Vagina (tissue), 2 donors: ENCODE measurements at places on chromosomes 2 and 18.

DNA sequence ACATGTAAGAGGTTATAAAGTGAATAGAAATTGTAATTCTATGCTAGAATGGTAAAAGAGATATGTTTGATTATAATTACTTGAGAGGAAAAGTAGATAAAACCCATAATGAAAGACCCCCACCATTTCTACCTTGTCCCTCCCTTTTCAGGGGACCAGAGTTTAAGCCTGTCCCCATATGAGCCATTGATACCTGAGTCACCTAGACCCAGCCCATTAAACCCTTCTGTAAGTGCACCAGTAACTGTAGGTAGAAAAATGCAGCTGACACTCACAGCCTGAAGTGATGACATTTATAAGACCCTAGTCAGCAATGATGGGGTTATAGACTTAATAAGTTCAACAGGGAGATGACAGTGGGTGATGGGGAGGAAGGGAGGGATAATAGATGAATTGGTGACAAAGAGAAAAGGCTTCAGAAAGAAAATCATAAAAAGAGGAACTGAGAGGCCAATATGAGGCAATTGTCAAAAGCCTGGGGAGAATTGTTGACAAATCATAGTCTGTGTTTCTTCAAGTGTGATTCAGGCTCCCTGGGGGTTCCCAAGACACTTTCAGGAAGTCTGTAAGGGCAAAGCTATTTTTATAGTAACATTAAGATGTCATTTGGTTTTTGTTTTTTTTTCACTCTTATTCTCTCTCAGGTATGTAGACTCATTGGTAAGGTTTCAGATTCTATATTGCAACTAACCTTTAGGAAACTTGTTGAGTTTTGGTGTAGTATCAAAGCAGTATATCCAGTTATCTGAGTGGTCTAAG lies 544.2 kb downstream of the SATB2 start:
- no peak overlapping the region for H3K4me3 ChIP-seq
- H3K27me3 ChIP-seq = no peaks in the 10 kb centered on the region
- no peaks in the 10 kb centered on the region for H3K36me3 ChIP-seq
- DNase-seq = no peak

- no peaks in the 10 kb centered on the region for H3K4me1 ChIP-seq
- no peaks in the 10 kb centered on the region for H3K27me3 ChIP-seq
- H3K27ac ChIP-seq = no peak overlapping the region
- no peaks in the 10 kb centered on the region for H3K36me3 ChIP-seq
These were observed 955.4 kb upstream of the FANCL start for GRCh38 chr2:59196491-59196890.

DNA sequence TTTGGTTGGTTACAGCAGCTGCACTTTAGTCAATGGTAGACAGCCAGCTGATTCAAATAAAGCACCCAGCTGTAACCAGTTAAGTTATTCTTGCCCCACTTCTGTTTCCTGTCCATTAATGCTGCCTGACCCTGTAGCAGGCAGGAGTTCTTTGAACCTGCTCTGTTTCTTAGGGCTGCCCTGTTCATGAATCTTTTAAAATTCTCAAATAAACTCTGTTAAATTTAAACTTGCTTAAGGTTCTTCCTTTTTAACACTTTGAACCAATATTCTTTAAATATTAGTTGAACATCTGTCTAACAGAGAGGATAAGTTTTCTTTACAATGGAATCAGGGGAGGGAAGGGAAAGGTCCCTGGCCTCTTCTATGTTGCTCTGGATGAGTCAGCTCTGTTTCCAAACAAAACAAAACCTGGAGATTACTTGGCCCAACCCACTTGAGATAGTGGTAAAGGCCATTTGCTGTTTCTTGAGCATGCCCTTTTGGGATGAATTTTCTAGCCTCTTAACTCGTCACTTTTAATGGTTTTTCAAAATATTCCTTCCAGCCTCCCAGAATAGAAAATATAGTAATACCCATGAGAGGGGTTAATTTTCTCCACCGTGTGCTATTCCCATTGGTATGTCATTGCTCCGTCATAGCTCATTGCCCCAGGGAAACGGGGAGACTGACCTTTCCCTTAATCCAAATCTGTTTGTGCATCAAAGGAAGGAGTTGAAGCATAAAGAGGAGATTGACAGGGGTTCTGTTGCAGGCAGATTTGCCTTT lies 112.1 kb upstream of the FHL2 start:
- H3K36me3 ChIP-seq = no peaks in the 10 kb centered on the region
- no peaks in the 10 kb centered on the region for H3K27me3 ChIP-seq
- H3K4me3 ChIP-seq = no peak overlapping the region
- H3K4me1 ChIP-seq = peaks cover 2% of the 10 kb centered on the region
- no peak overlapping the region for H3K27ac ChIP-seq

GRCh38 chr2:198441246-198441645 lies 636.9 kb downstream of the PLCL1 start:
- no peaks in the 10 kb centered on the region for H3K36me3 ChIP-seq
- no peaks in the 10 kb centered on the region for H3K27me3 ChIP-seq
- H3K4me3 ChIP-seq = no peak overlapping the region
- DNase-seq = no peak
- H3K4me1 ChIP-seq = no peaks in the 10 kb centered on the region

DNA sequence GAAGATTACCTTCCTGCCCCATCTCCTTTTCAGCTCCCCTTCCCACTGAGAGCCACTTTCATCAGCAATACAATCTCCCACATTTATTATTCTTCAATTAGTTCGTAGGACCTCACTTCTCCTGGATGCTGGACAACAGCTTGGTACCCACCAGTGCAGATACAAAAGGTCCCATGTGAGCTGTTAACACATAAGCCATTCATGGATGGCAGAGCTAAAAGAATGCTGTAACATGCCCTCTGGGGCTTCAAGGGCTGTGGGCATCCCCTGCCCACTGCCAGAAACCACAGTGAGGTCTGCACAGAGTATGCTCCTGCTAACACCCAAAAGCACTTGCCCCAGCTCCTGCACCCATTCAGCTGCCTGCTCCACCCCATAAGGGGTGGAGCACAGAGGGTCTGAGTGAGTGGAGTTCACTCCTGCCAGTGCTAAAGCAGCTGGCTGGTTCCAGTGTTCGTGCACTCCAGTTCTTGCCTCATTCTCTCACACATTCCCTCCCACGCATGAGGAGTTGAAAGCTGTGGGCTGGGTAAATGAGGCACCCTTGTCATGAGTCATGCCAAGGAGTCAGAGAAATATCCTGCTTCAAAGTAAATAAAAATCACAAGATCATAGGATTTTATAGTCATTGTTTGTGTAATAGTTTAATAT lies 305.9 kb upstream of the TMEFF2 start:
- no peaks in the 10 kb centered on the region for H3K27me3 ChIP-seq
- no peaks in the 10 kb centered on the region for H3K4me1 ChIP-seq
- H3K36me3 ChIP-seq = no peaks in the 10 kb centered on the region
- H3K4me3 ChIP-seq = no peak overlapping the region
- H3K27ac ChIP-seq = no peak overlapping the region

GRCh38 chr2:121362774-121363173 lies 77.8 kb upstream of the TFCP2L1 start:
- DNase-seq = peak; percentile 72
- no peak overlapping the region for H3K4me3 ChIP-seq
- peaks cover 29% of the 10 kb centered on the region for H3K4me1 ChIP-seq

- no peak for DNase-seq
- H3K4me3 ChIP-seq = no peak overlapping the region
- H3K4me1 ChIP-seq = peaks cover 19% of the 10 kb centered on the region
- H3K27ac ChIP-seq = no peak overlapping the region
These were observed 230.1 kb downstream of the SEPTIN10 start for GRCh38 chr2:109383505-109384307.

DNA sequence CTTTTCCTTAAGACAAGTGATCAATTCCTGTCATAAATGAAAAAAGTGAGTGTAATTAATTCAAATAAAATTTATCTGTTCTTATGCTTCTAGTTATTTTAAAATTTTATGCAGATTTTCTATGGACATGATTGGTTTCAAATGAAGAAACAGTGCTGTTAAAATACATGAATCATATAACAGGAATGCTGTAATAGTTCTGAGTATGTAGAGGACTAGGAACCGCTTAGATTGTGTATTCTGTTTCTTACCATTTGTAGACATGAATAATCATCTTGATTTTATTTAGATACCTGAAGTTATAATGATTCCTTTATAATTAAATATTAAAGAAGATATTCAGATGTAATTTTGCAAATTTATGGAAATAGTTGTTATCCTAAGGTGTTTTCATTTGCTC lies 3.5 kb downstream of the ACTR2 start:
- no peaks in the 10 kb centered on the region for H3K27me3 ChIP-seq
- H3K4me3 ChIP-seq = no peak overlapping the region
- H3K36me3 ChIP-seq = peaks cover 7% of the 10 kb centered on the region
- peaks cover 78% of the 10 kb centered on the region for H3K4me1 ChIP-seq

DNA sequence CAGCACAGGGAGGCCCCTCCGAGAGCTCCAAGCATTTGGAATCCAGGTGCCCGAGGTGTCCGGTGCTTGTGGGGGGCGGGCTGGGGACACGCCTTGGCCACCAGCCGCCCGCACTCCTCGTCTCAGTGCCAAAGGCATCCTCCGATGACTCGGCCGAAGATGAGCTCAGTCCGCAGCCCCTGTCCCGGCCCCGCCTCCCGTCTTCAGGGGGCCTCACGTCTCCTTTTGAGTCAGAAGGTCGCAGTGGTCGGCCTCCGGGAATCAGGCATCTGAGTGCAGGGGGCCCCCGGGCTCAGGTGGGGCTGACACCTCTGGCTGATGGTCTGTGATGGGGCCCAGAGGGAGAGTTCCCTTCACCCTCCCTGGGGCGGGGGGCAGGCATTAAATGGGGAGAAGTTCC lies 74.8 kb downstream of the NFATC1 start:
- no peak for DNase-seq
- H3K27me3 ChIP-seq = no peaks in the 10 kb centered on the region
